Body of pancreas (tissue), 4 donors: ENCODE measurements at places on chromosomes 6 and 20.

DNA sequence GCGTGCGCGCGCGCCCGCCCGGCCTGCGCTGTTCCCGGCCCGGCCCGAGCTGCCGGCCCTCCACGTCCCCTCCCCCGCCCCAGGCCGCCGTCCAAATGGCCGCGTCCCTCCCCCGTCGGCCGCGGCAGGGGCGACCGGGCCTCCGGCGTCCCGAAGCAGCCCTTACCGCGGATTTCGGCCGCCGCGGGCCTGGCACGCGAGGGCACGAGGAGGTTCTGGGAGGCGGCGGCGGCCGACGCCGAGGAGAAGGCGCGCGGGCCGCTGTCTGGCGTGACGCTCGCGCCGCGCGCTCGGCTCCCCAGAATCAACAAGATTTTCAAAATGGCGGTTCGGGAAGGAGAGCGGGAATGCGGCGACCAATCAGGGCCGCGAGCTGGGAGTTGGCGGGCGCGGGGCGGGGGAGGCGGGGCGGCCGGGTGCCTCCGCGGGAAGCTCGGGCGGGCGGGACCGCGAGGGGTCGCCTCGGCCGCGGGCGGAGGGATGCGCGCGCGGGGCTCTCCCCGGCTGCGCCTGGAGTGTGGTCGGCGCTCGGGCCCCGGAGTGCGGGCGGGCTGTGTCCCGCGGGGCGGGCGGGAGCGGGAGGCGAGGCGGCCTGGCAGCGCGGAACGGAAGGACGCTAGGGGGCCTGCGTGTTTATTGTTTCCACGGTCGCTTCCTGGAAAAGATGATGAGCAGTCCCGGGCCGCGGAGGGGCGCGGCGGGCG, at the start of gene DEK:
Gene DEK, minus strand, starts transcription at position 312 of the 704 bp plus-strand sequence. CDS start 543 bp downstream, outside the sequence.
- no peaks in the 10 kb centered on the region for H3K36me3 ChIP-seq
- peak within 1 kb of the TSS; percentile 100 for H3K27ac ChIP-seq
- H3K27me3 ChIP-seq, result no peaks in the 10 kb centered on the region
- peak; percentile 83 for DNase-seq

- H3K27me3 ChIP-seq, result no peaks in the 10 kb centered on the region
- H3K36me3 ChIP-seq, result no peaks in the 10 kb centered on the region
- no peaks in the 10 kb centered on the region for H3K4me1 ChIP-seq
- DNase-seq, result no peak
- H3K4me3 ChIP-seq, result no peak overlapping the region
Measured at GRCh38 chr20:41719151-41719550, 101.0 kb upstream of the CHD6 start.

GRCh38 chr6:130447374-130447773, 81.6 kb downstream of the TMEM200A start:
- H3K36me3 ChIP-seq, result no peaks in the 10 kb centered on the region
- H3K27me3 ChIP-seq, result no peaks in the 10 kb centered on the region
- no peak overlapping the region for H3K27ac ChIP-seq
- no peaks in the 10 kb centered on the region for H3K4me1 ChIP-seq

DNA sequence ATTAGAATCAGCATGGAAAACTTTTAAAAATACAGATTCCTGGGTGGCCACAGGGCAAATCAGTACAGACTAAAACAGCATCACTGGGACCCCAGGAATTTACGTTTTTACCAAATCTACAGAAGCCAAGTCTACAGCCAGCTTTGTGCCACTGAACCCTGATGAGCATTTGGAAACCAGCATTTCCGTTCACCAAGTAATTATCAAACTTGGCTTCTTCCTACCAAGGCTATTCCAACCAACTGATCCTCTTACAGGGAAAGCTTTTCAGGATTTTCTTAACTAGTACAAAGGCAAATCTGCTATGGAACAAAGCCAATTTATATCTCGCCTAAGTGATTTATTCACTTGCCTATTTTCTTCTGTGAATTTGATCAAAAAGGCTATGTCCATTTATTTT, 47.0 kb downstream of the PLAGL1 start:
- no peak overlapping the region for H3K27ac ChIP-seq
- no peak for DNase-seq
- no peaks in the 10 kb centered on the region for H3K27me3 ChIP-seq
- H3K4me1 ChIP-seq, result no peaks in the 10 kb centered on the region

DNA sequence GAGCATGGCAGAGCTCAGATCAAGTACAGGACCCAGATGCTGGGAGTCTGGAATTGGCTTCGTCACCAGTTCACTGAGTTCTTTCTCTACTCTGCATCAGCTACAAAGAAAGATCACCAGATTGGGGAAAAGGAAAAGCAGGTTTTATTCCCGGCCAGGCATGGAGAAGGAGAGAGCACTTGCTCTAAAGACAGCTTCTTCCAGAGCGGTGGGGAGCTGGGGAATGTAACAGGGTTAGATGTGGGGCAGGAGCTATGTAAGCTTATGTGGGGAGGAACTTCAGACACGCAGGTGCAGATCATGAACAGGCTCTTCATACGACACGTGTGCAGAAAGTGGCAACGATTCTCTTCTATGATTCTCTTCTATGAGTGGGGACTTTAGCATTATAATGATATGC, 4.9 kb upstream of the ACSS1 start:
- H3K4me3 ChIP-seq, result no peak overlapping the region
- no peak for DNase-seq
- H3K27ac ChIP-seq, result no peak overlapping the region

DNA sequence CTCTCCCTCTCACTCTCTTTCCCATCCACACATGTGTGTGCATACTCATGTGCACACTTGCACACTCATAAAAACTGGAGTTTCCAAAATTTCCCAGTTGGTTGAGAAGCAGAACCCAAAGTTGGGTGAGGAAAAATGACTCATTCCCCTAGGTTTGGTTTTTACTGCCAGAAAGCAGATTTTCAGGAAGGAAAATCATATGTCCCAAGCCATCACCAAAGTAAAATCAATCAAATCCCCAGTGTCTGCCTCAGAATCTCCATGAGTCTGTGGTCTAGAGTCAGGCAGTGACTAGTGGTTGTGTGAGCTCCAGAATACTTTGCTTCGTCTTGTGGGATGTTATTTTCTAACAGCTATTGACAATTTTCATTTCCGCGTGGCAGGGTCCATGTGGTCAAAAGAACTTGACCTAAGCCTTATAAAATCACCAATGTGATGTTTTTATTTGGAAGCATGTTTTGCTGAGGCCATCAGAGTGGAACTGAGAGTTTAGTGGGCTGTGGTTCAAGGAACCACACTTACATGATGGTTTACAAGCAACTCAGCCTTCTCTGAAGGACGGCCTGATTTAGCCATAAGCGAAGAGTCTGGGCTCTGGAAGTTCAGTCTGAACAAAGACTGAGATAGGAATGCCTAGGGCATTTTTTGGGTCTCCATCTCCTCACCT, 81.9 kb upstream of the CCN6 start:
- H3K4me3 ChIP-seq, result no peak overlapping the region
- no peak overlapping the region for H3K27ac ChIP-seq
- H3K36me3 ChIP-seq, result no peaks in the 10 kb centered on the region
- no peak for DNase-seq

DNA sequence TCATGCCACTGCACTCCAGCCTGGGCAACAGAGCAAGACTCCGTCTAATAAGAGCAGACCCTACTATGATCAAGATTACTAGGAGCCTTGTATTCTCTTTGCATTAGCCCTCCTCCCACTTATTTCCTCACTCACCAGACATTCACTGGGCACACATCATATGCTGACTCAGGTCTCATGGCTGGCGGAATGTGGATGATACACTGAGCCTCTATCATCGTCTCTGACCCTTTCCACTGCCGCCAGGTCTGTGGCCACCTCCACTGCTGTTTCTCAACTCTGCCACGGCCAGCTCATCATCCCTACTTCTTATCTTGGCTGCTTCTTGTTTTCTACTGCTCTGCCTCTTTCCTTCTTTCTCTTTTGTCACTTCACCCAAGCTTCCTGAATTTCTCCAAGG, 161.0 kb downstream of the BACH2 start:
- DNase-seq, result no peak
- H3K4me3 ChIP-seq, result no peak overlapping the region
- no peaks in the 10 kb centered on the region for H3K36me3 ChIP-seq

DNA sequence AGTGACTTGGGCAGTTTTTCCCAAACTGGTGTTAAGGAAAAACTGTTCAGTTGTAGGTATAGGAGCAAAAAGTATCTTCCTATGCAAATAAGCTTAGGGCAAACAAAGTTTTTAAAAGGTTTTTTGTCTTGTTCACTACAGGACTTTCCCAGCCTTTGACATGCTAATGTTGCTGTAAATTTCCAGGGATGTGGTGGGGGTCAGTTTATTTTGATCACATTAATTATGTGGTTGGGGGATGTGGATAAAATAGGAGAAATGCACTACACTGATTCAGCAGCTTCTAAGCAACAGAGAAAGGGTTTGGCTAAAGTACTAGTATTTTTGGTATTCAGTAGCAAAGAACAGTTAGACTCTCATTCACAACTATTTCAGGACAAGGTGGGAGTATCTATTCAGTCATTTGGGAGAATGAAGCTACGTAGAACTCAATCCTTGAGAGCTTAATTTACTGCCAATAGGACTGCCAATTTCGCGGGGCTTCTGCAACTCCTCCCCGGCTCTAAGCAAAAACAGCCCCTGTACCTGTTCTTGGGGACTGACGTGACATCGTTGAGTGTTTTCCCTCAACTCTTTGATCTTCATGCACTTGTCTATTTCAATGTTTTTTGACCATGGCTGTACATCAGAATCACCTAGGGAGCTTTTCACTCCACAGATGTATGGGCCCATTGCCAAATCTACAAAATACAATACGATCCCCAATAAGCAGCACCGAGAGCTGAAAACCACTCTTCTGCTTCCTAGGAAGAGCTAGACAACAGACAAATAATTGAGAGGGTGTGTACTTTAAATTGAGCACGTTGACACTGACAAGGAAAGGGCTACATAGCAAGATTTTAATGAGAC, 94.8 kb upstream of the NHSL1 start:
- peak overlapping the region; percentile 69 for H3K27ac ChIP-seq
- H3K4me3 ChIP-seq, result no peak overlapping the region

- peaks cover 18% of the 10 kb centered on the region for H3K4me1 ChIP-seq
- H3K27ac ChIP-seq, result no peak overlapping the region
- no peaks in the 10 kb centered on the region for H3K36me3 ChIP-seq
- DNase-seq, result no peak
Measured at GRCh38 chr20:17533396-17533795, 2.2 kb upstream of the BFSP1 start.

DNA sequence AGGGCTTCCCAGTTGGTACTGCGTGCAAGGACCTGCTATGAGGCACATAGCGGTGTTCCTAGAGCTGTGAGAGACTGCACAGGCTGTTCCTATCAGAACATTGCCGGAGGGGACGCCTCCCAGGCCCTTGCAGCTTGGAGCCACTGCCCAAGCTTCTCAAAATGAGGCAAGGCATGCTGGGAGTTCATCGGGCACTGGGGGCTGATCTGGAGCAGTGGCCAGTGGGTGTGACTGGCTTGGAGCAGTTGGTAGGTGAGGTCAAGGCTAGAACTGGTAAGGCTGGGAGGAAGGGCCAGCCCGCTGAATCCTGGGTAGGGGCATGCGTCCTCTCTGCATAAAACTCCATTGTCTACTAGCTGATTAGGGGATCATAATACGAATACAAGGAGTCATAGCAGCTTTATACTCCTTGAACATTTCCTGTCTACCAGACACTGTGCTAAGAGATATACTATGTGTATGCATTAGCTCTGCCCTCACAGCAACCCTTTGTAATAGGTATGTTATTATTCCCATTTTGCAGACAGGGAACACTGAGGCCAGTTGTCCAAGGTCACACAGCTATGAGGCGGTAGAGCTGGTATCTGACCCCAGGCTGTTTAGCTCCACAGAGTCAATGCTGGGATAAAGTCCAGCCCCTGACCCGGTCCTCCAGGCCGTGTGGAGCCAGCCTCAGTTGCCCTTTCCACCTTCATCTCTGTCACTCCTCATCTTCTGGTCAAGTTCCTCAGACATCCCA, 53.7 kb downstream of the DLGAP4 start:
- no peak overlapping the region for H3K4me3 ChIP-seq
- no peaks in the 10 kb centered on the region for H3K27me3 ChIP-seq
- H3K4me1 ChIP-seq, result no peaks in the 10 kb centered on the region
- no peak for DNase-seq
- no peak overlapping the region for H3K27ac ChIP-seq

DNA sequence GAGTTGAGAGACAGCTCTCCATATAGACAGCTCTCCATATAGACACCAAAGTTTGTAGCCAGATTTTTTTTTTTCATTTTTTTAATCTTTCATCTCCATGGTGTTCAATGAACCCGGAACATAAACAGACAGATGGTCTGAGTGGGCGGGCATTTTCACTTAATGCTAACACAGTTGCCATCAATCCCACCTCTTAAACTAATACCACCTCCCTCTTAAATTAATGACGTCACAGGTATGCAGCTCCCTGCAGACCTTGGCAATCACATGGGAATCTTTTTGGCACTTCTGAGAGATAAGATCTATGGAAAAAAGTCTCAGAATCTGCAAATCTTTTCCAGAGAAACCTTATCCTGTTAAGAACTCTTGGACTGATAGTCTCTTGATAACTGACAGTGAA, 43.2 kb downstream of the PFDN4 start:
- H3K4me3 ChIP-seq, result no peak overlapping the region
- no peaks in the 10 kb centered on the region for H3K36me3 ChIP-seq
- no peak overlapping the region for H3K27ac ChIP-seq
- DNase-seq, result no peak

DNA sequence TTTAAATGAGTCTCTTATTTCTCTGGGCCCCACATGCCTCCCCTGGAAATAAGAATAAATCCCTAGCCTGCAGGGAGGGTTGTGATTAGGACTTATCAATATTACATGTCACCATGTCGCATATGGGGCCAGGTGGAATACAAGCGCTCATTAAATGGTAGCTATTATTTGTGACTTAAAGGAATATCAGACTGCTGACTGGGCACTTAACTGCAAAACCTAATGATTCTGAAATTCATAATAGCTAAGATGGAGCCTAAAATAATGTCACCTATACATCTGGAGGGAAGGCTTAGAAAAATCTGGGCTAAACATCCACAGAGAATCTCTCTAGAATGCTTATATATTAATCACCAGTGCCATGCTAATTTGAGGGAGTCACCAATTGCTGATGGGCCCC, 106.5 kb downstream of the LRFN2 start:
- no peak overlapping the region for H3K27ac ChIP-seq
- H3K4me1 ChIP-seq, result no peaks in the 10 kb centered on the region
- no peaks in the 10 kb centered on the region for H3K27me3 ChIP-seq
- no peak for DNase-seq
- H3K36me3 ChIP-seq, result no peaks in the 10 kb centered on the region

DNA sequence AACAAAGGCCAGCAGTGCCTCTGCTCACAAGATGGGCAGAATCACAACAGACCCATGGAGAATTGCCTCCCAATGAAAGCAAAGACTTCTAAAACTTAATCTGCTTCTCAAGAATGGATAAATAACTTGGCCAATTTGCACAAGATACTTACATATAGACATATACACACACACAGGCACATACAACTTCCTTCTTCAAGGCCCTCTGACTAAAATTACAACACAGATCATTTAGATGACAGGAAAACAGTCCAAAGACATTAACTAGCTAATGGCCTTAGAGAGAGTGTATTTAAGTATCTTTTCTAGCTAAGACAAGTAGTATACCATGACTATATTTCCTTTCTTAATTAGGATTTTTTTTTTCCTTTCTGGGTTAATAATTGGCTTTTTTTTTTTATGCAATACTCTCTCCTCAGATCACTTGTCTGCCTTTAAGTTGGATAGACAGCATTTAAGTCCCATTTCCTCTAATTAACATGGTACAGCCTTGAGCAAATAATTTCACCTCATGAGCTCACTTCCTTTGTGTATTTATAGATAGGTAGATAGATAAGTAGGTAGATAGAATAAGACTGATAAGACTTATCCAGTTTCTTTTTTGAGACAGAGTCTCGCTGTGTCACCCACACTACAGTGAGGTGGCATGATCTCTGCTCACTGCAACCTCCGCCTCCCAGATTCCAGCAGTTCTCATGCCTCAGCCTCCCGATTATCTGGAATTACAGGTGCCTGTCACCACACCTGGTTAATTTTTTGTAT, 70.0 kb downstream of the NRSN1 start:
- no peaks in the 10 kb centered on the region for H3K36me3 ChIP-seq
- no peak for DNase-seq
- peaks cover 16% of the 10 kb centered on the region for H3K4me1 ChIP-seq
- H3K27me3 ChIP-seq, result no peaks in the 10 kb centered on the region
- no peak overlapping the region for H3K27ac ChIP-seq
